ENCODE measurements at places on chromosomes 12 and 14.
A peak's percentile ranks its signal among the peaks of the same experiment; 100 is the strongest.

GRCh38 chr12:70638639-70639360 lies 1.6 kb upstream of the PTPRB start:
- DNase-seq, result no peak

GRCh38 chr14:50335389-50335788 lies 23.3 kb downstream of the DMAC2L start:
- no peak for DNase-seq

- DNase-seq, result no peak
Measured at GRCh38 chr12:112341046-112341825, 41.0 kb downstream of the HECTD4 start.

GRCh38 chr14:35384455-35385041 lies 20.0 kb downstream of the NFKBIA start:
- DNase-seq, result peak; percentile 91

GRCh38 chr12:74818412-74818811 lies 280.8 kb downstream of the ATXN7L3B start:
- DNase-seq, result no peak

DNA sequence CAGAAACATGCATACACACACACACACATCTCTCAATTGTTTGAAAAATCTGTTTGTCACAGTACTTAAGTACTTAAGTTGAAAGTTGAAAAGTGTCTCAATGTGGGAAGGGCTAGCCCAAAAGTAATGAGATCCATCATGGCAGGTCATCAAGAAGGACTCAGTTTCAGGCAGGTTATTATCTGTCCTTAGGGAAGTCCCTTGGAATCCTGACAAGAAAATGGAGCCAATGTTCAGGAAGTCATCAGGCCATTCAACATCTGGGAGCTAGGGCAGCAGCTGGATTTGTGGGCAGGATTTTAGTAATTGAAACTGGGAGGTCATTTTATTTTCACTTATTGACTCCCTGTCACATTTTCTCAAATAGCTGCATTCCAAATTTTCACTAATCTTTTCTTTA lies 56.0 kb downstream of the MSRB3 start:
- no peak for DNase-seq

GRCh38 chr14:99190696-99191394 lies 81.2 kb downstream of the BCL11B start:
- no peak for DNase-seq

Measured in AG04450 (cell line).